ENCODE measurements at places on chromosomes 12 and 14. TPM values are rescaled to one million over a fixed set of nuclear protein-coding genes. Genes with fewer than 3 reads are reported as not detected.

DNA sequence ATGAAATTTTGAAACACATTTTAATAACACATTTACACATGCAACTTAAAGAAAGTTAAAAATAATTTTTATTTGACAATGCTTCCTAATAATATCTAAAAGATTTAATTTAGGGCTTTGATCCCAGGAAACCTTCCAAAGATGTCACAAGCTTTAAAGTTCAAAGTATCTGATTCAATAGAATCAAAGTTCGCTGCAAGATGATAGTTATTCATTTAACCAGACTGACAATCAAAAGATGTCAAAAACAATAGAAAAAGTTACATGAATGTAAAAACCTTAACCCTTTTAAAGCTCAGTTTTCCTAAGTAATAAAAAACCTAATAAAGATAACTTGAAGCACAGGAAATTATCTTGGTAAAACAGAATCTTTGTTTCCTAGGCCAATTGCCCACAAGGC is 67.7 kb downstream of the SDR9C7 start:
- DNase-seq, result no peak

DNA sequence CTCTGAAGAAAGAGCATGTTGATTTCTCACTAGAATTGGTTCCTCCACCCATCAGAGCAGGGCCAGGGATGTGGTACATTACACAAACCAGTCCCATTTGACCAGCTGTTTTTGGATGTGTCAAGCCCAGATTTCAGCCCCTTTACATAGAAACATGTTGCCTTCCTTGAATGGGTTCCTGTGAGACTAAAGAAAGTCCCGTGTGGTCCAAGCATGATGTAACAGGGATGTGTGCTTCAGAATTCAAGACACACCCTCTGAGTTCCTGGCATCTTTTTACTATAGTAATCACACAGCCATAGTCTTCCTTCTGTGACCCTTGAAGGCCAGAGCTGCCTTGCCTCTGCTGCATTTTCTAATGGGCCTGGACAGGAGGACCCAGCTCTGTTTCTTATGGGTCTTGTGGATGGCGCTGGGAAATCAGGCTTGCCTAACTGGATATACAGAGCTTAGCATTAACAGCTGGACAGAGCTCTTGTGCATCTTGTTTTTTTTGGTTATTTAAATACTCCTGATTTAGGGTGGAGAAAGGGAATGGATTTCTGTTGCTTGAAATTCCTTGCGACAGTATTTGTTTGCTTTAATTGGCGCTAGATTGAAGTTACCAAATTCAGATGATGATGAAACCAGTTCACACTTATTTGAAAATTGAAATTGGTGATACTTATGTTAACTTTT is 341.0 kb downstream of the ZFP36L1 start:
- no peak for DNase-seq

GRCh38 chr14:90538716-90539495 is 142.1 kb downstream of the CALM1 start:
- no peak for DNase-seq

- DNase-seq, result no peak
These were observed 29.2 kb downstream of the GNS start for GRCh38 chr12:64729909-64730587.

DNA sequence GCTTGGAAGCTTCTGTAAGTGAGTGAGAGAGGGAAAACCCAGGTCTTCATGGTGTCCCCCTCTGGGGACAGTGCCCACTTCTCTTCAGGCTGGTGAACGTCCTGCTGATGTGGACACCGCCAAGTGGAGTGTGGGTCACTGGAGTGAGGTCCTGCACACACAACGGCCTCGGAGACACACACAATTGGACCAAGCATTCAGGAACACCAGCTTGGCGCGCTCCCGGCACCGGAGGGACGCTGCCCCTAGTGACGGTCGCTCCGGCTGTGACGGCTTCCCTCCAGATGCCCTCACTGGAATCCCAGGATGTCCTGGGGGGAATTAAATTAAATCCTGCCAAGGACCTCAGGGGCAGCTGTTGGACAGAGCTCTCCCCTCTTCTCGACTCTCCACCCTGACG is 123.1 kb downstream of the ZNF664 start:
- DNase-seq, result no peak

The TSPAN8 gene
- total RNA-seq, result not detected

DNA sequence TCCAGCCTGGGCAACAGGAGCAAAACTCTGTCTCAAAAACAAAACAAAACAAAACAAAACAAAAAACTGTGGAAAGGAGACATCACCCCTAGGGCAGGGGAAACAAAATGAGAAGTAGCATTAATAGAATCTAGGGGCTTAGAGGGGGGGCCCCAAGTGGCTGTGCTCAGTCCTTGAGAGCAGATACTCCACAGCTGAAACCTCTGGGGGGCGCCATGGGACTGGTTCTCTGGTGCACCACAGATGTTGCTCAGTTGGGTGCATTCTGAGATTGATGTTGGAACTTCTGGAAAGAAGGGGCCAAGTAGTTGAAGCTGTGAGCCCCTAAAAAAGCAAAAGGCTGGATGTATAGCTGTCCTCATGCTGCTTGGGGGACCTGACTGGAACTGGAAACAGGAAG is 11.8 kb upstream of the SYNE2 start:
- peak; percentile 38 for DNase-seq

- no peak for DNase-seq
These were observed 728.8 kb upstream of the LMO3 start for GRCh38 chr12:17334784-17335183.

GRCh38 chr12:64236549-64236948 is 14.5 kb upstream of the KICS2 start:
- no peak for DNase-seq

DNA sequence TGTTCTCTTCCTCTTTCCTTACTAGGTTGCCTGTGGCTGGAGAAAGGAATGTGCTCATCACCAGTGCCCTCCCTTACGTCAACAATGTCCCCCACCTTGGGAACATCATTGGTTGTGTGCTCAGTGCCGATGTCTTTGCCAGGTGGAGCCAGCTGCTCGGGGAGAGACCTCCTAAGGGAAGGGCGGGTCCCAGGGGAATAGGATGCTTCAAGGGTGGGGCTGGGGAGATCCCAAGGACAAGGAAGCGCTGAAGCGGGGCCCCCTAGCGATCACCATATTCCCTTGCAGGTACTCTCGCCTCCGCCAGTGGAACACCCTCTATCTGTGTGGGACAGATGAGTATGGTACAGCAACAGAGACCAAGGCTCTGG is 10.2 kb downstream of the MARS1 start:
- DNase-seq, result no peak

- DNase-seq, result no peak
These were observed 34.5 kb downstream of the VDR start for GRCh38 chr12:47870175-47870781.

GRCh38 chr12:123773375-123773774 is 11.3 kb downstream of the DNAH10 start:
- no peak for DNase-seq

The PCED1B gene
- total RNA-seq, result 117 TPM

DNA sequence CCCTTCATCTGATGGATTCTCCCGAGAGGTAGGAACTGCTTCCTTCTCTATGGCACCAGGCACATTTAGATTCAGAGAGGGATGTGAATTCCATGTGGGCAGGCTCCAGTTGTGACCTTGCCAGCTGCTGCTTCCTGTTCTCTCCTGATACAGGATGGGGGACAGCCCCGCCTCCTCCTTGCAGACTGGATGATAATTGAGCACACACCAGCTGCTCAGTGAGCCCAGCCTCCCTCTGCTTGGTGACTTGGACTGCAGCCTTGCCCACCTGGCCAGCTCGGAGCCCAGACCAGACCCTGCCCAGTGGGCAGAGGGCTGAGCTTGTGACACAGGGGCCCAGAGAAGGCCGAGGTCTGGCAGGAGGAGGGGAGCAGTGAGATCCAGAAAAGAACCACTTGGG is 90.2 kb downstream of the CALM1 start:
- no peak for DNase-seq

The PTHLH gene
- total RNA-seq, result not detected

The FAM177A1 gene
- 35.9 TPM for total RNA-seq

DNA sequence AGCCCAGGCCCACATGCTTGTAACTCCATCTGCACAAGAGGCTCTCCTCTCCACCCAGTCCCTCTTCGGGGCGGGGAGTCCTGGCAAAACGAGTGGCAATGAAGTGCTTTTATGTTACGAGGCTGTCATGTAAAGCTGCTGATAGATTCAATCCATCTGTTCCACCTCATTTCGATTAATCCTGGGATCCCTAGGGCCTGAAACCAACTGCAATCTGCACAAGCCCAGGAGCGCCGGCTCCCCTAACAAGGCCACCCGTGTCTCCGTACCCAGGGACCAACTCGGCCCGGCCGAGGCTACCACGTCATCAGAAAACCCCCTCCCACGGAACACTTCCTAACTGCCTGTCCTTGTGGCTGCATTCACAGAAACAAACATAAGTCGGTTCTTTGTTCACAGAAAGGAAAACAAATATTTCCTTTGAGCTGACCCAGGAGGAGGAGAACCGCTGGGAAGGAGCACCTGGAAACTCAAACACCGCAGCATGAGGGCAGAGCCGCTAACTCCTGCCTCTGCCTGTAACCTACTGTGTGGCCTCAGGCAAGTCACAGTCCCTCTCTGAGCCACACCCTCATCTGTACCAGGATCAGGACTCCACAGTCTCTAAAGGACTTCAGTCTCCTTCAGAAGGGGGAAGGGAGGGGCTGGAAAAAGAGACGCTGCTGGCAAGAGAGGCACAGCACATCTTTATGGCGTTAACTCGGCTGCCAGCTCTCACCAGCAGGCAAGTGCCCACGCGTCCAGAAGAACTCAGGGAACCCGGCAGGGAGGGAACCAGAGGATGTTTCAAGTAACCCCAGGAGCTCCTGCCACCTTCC is 47.8 kb downstream of the CCDC88C start:
- peak; percentile 65 for DNase-seq

- DNase-seq, result no peak
These were observed 40.8 kb downstream of the PRKCH start for GRCh38 chr14:61362072-61362750.

DNA sequence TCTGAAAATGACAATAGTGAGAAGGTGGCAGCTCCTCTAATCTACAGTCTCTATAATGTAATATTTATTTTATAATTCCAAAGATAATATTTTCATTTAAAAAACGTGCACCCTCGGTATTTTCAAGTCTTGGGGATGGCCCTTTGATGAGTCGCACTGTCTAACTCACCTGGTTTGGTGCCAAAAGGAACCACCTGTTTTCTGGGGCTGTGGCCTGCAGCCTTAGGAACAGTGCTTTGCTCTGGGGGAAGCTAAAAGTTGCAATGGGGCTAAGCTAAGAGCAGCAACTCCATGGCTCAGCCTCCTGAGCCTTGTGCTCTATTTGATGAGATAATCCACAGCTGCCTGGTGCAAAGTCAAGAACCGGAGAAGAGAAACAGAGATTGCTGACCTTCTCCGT is 6.4 kb upstream of the ENDOU start:
- no peak for DNase-seq

- DNase-seq, result no peak
These were observed 47.6 kb downstream of the NINJ2 start for GRCh38 chr12:615620-616019.

GRCh38 chr12:69509904-69510827 is 40.0 kb downstream of the FRS2 start:
- no peak for DNase-seq

DNA sequence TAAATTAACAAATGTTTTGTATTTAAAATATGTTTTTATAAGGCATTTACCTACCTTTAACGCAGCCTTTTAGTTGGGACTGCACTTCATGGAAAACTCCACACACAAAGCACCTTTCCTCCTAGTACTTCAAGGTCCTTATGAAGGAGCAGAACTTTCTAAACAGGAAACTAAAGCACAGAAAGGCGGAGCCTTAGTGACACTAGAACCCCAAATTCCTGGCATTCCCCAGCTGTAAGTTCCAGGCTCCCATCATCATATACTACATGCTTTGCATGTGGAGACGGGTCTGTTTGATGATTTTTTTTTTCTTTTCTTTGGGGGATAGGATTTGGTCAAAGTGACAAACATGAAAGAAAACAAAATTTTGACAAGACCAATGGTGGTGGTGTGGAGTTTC is 39.5 kb downstream of the STXBP6 start:
- DNase-seq, result no peak

DNA sequence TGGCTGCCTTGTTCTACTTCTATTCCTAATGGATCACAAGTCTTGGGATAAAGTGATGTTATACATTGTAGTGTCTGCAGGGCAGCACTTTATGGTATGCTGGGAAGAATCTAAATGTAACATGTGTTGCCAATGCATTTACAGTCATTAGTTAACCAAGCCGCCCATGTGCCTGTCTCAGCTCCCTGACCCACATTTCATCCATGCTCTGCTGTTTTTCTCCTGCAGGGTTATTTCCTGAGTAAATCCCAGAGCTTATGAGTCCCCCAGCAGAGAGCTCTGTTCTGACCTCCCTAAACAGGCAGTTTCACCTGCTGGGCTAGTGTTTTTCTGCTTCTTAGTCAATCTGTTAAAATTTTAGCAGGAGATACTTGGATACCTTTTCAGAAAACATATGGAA is 4.4 kb upstream of the TMTC2 start:
- no peak for DNase-seq

GRCh38 chr14:69532561-69533340 is 41.9 kb downstream of the CCDC177 start:
- DNase-seq, result no peak

- DNase-seq, result no peak
These were observed 165.4 kb downstream of the DERA start for GRCh38 chr12:16076557-16076956.

The CAPZA3 gene
- not detected for total RNA-seq

GRCh38 chr12:131389054-131390013 is 321.6 kb upstream of the SFSWAP start:
- no peak for DNase-seq

DNA sequence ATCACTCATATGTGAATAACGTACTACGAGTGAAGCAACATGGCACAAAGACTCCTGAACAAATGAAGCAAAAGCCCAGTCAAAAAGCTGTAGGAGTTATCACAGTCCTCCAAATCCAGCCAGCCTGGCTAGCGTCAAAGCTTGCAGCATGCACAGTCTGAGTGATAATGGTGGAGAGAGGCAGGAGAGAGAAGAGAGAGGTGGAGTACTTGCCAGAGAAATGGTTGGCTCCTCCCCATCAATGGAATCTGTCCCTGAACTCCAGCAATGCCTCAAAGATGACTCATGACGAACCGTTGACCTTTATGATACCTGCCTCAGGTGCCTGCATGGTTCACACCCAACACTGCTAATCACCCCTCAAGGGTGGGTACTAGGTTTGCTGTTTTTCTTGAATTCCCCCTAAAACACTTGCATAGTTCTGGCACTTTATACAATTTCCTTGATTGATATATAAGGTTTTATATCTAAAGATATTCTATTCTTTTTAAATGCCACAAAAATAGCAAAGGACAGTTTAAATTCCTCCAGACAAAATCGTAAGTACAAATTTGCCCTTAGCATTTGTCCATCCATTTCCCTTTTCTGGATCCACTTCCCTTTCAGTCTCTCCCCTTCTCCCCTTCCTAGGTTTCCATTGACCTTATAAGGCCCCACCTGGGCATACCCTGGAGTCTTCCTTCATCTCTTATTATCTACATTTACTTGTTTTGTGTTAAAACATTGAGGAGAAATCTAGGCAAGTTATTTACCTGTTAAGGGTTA is 10.2 kb downstream of the ARHGDIB start:
- no peak for DNase-seq

DNA sequence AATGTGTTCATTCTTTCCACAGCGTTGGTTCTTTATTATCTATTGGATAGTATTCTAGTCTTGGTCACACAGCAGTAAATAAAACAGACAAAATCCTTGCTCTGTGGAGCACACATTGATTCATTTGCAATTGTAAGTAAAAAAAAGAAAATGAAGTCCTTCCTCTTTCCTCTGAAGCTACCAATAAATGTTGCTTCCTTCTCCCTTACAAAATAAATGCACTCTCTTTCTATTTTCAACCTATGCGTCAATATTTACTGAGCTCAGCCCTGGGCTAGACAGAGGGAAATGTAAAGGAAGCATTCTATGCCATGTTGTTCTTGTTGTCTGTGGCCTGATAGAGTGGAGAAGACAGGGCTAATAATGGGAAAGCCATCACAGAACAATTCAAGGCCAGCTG is 2.9 kb downstream of the ABHD12B start:
- no peak for DNase-seq

The SLC39A2 gene
- total RNA-seq, result 0.36 TPM
